ENCODE measurements at places on chromosomes 16 and 17.

DNA sequence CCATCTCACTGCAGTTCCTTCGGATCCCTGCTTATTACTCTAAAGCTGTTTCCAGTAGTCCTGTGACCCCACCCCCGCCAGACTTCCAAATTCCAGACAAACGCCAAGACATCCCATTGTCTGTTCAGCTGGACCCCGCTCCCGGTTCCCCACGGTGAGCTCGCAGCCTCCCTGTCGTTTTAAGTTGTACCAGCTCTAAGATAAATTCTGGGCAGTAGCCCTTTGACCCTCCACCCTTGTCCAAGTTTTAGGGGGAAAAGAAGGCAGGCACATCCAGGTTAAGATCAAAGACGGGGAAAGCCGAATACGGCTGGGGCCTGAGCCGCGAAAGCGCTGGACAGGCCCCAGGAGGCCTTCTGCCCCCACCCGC is 589 bp downstream of the ARL6IP1 start:
- DNase-seq = no peak

GRCh38 chr17:66715076-66715675 is 119.7 kb upstream of the CACNG5 start:
- no peak for DNase-seq

GRCh38 chr17:67959510-67959909 is 36.8 kb downstream of the C17orf58 start:
- DNase-seq = no peak

GRCh38 chr16:2058872-2059271 is 11.1 kb downstream of the TSC2 start:
- DNase-seq = no peak

DNA sequence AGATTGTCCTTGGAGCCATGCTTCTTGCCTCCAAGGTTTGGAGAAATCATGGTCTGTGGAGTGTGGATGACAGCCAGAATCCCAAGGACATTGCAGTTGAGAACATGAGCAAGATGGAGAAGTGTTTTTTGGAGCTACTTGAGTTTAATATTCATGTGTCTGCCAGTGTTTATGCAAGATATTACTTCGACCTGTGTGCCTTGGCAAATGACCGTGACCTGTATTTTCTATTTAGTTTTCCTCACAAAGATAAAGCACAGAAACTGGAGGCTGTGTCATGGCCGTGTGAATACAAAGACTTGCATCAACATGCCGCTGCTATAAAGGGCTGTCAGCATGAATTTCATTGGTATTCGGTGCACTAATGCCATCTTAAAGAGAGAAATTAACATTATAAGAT is 9.0 kb downstream of the GGA2 start:
- no peak for DNase-seq

GRCh38 chr16:30740364-30741251 is 7.6 kb upstream of the PHKG2 start:
- no peak for DNase-seq

GRCh38 chr17:71033336-71033735 is 864.0 kb downstream of the KCNJ2 start:
- no peak for DNase-seq

DNA sequence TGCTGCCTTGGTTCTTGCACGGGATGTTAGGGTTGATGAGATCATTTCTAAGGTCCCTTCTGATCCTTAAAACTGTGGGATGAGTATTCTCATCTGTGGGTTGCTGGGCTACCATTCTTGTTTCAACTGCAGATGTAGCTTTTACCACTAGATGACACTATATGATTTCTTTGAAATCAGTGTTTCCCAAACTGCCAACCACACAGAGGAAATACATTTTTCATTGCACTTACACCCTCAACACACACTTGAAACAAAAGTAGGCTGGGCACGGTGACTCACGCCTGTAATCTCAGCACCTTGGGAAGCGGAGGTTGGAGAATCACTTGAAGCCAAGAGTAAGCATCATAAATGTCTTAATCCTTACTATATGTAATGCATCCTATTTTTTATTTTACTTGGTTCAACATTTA is 15.3 kb downstream of the LCMT1 start:
- DNase-seq = no peak

DNA sequence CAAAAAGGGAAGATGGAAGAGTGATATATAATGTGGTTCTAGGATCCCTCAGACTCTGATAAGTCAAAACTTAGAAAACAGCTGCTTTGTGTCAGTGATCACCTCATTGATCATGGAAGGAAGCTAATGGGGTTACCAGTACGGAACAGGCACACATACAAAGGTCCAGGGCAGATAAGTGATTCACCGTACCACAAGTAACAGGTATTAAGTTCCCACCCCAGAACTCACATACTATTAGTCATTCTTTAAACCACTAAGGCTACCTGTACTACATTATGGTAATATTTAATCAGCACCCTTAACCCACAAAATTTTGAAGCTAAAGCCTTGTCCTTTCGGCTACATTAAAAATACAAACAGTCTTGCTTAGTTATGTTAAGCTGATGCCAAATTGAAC is 17.4 kb downstream of the RNF43 start:
- no peak for DNase-seq

GRCh38 chr16:65679785-65680184 is 557.9 kb upstream of the CDH11 start:
- DNase-seq = no peak

- no peak for DNase-seq
Measured at GRCh38 chr16:89890886-89891657, 17.7 kb downstream of the TCF25 start.

GRCh38 chr16:57704905-57705852 is 10.6 kb downstream of the DRC7 start:
- no peak for DNase-seq

DNA sequence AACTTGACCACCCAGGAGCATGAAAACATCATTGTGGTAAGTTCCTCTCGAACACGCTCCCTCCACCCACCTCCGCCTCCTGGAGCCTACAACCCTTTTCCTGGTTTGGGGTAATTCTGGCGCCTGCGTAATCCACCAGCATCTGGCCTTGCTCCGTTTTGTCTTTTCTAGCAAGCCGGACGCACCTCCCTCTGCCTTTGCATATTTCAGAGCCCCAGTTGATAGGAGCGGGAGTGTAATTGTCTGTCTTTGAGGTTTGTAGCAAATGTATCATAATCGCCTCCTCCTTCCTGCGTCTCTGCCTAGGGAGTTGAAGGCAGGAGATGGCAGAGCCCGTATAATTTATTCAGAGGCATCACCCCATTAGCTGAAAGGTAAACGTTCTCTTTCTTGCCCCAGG is 121.3 kb upstream of the PLCG2 start:
- no peak for DNase-seq

Data from stimulated activated CD8-positive, alpha-beta memory T cell treated with anti-CD3 and anti-CD28 coated beads, Interleukin-7, amount 100 ng/mL, for 1 hour (primary cell).